ENCODE measurements at places on chromosomes 1 and 21.

GRCh38 chr1:234208351-234208750 lies 164.9 kb upstream of the COA6 start:
- DNase-seq, result no peak

DNA sequence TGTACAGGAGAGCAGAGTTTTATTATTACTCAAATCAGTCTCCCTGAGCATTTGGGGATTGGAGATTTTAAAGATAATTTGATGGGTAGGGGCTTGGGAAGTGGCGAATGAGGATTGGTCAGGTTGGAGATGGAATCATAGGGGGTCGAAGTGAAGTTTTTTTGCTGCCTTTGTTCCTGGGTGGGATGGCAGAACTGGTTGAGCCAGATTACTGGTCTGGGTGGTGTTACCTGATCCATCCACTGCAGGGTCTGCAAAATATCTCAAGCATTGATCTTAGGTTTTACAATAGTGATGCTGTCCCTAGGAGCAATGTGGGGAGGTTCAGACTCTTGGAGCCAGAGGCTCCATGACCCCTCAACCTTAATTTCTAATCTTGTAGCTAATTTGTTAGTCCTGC lies 108.8 kb downstream of the BACH1 start:
- no peak for DNase-seq

DNA sequence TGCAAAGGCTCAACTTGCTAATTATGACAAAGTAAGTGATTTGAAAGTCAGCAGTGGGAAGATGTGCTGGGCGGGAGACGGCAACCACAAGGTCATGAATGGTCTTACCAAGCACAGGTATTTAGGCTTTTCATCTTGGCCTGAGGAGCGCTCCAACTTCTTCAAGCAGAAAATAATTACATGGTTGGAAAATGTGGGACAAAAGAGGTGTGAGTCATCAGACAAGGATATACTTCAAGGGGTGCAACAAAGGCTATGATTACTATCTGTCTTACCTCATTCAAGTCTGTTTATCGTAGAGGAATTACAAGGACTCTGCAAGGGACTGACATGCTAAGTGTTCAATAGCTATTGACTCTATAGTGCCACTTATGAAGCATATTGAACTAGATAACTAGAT lies 2005.7 kb downstream of the MRPL39 start:
- DNase-seq, result no peak

- DNase-seq, result no peak
Observed at GRCh38 chr1:47627016-47627415, 189.2 kb downstream of the FOXD2 start.

- DNase-seq, result no peak
Observed at GRCh38 chr1:172754609-172755008, 95.7 kb downstream of the FASLG start.

DNA sequence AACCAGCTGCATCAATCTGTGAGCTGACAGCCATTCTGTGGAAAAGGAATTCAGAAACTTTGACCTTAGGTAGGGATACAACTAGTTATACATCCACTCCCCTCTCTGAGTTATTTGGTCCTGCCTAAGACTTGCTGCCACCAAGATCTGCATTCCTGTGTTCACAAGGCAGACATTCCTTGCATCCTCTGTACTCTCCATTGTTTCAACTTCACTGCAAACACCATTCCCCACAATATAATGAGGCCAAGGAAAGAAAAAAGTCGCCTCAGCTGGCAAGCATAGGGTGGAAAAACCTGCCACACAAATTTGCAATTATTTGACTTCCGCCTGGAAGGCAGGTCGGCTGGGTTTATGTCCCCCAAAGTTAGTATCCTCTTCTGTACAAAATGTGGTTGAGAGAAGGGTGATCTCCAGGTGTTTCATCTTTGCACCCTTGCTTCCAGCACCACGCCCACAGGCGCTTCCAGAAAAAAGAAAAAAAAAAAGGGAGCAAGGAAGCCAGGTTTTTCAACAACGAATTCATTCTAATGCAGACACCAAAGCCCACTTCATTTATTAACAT lies 676 bp upstream of the CTTNBP2NL start:
- DNase-seq, result no peak

DNA sequence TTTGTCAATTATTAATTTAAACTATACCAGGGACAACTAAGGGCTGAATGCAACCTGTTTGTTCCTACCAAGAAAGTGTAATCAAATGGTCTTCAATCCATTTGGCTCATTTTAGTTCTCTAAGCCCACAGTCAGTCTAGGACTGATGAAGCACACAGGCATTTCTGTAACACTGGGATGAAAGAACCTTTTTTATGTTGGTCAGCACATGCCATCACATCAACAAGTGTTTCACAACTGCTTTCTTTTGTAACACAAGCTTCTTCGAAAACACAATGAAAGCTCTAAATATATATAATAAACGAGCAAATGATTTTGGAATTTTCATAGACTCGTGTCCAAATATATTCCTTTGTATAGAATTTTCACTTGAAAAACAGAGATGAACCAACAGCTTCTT lies 28.8 kb downstream of the HEATR1 start:
- DNase-seq, result no peak

- DNase-seq, result no peak
Observed at GRCh38 chr1:11138952-11139351, 39.3 kb upstream of the EXOSC10 start.

DNA sequence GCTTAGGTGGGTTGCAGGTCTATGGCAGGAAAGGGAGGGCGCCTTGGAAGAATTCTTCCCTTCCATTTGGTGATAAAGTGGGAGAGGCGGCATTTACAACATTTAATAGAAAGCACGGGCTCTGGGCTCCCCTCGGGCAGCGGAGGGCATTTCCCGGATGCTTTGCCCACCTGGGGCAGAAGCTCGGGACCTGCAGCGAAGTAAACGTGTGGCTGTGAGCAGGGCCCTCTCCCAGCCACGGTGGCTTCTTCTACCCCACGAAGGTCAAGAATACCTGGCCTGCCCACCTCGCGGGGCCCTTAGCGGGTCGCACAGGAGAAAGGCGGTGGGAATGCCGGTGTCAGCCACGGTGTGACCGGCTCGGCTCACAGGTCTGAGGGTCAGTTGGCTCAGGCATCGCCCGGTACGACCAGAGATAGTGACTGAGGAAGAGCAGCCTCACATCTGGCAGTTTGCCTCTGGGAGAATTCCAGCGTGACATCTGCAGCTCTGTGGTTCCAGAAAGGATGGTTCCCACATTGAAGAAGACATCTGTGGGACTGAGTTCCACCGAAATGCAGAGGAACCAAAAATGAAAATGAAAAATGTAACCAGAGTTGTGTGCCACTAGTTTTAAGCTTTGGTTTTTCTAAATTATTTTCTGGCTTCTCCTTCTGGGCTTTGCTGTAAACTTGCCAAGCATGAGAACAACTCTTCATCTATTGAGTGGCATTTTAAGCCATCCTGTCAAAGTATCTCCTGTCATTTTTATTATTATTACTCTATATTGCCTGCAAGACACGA lies 720 bp upstream of the F3 start:
- no peak for DNase-seq

DNA sequence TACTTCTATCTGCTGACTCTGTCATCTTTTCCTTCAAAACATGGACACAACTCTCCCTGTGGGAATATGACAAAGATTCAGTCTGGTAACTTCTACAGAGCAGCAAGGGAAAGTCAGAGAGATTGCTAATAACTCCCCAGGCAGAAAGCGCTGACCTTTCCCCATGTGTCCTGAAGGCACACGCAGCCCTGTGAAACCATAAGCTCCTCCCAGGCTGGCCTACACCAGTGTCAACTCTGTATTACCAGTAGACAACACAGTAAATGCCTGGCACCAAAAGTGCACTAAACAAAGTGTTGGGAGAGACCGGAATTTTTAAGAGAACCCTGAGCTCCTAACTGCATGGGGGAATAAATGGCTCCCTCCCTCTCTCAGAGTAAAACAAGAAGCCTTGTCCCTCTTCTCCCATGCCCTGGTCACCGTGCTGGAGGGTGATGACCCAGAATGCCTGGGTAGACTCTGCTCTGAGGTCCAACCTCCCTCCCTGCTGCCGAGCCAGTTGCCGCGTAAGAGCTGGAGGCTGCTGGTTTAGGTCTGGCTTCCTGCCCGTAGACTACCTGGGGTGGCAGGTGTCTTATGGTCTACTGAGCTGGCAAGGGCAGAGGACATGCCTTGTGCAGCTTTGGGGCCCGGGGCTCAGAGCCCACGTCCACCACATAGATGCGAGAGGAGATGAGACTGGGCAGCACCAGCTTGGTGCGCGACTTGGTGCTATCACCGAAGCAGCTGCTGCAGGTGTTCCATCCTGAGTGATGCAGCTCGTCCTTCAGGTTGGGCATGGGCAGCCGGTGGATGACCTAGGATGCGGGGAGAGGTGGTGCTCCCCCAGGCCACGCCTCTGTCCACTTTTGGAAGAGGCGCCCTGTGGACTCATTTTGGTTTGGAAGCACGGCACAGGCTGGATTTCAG lies 3.9 kb downstream of the SELENBP1 start:
- no peak for DNase-seq

DNA sequence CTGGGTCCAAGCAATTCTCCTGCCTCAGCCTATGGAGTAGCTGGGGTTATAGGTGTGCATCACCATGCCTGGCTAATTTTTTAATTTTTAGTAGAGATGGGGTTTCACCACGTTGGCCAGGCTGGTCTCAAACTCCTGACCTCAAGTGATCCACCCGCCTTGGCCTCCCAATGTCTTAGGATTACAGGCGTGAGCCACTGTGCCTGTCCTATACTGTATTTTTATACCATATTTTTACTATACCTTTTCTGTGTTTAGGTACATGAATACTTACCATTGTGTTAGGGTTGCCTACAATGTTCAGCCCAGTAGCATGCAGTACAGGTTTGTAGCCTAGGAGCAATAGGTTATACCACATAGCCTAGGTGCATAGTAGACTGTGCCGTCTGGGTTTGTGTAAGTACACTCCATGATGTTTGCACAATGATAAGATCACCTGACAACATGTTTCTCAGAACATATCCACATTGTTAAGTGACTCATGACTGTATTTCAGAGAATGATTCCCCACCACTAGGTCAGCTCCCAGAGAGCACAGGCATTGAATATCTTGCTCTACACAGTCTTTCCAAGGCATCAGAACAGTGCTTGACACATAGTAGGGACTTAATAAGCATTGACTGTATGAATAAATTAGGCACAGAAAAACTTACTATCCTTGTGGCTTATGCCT lies 6.0 kb upstream of the CITED4 start:
- no peak for DNase-seq

DNA sequence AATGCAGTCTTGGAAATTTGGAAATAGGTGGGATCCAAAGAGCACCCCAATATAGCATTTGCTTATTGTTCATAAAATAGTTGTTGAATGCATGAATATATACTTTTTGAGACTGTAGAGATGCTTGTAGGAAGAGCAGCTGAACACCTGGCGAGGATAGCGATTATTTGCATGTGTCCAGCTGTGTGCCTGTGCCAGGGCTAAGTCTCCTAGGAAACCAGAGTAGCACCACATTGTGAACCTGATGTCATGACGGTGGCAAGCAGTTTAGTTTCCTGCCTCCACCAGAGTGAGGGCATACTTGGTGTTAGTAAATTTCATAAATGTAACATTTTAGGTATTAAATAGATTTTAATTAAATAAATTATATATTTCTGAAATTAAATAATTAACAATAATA lies 37.3 kb upstream of the IRF2BP2 start:
- DNase-seq, result no peak

DNA sequence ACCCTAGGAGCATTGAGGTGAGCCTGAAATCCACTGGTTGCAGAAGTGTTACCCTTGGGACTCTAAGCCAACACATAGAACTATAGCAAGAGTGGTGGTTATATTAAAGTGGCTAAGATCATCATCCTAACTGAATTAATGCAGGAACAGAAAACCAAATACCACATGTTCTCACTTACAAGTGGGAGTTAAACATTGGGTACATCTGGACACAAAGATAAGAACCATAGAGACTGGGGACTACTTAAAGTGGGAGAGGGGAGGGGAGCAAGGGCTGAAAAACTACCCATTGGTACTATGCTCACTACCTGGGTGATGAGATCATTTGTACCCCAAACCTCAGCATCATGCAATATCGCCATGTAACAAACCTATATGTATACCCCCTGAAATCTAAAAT lies 100.0 kb downstream of the SLC25A24 start:
- no peak for DNase-seq

GRCh38 chr1:59845091-59845490 lies 30.3 kb downstream of the HOOK1 start:
- DNase-seq, result no peak

DNA sequence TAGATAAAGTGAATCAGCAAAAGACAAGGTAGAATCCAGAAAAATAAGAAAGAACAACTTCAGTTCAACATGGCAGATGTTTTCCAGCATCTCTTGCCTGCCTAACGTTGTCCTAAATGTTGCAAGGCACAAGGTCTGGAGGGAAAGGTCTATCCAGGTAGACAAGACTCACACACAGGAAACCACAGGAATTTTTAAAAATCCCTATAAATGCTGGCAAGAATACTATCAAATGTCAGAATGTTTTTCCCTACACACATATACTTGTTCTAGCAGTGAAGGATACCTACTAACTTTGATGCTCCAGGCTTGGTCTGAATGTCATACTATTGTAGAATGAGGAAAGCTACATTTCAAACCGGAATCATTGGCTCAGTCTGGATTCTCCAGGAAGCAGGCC lies 10.6 kb downstream of the GJA5 start:
- no peak for DNase-seq

- no peak for DNase-seq
Observed at GRCh38 chr1:245099401-245099800, 55.4 kb upstream of the KIF26B start.
